Stimulated activated CD8-positive, alpha-beta memory T cell treated with anti-CD3 and anti-CD28 coated beads, Interleukin-7, amount 100 ng/mL, for 48 hours (primary cell): ENCODE measurements at places on chromosomes 4 and X.

DNA sequence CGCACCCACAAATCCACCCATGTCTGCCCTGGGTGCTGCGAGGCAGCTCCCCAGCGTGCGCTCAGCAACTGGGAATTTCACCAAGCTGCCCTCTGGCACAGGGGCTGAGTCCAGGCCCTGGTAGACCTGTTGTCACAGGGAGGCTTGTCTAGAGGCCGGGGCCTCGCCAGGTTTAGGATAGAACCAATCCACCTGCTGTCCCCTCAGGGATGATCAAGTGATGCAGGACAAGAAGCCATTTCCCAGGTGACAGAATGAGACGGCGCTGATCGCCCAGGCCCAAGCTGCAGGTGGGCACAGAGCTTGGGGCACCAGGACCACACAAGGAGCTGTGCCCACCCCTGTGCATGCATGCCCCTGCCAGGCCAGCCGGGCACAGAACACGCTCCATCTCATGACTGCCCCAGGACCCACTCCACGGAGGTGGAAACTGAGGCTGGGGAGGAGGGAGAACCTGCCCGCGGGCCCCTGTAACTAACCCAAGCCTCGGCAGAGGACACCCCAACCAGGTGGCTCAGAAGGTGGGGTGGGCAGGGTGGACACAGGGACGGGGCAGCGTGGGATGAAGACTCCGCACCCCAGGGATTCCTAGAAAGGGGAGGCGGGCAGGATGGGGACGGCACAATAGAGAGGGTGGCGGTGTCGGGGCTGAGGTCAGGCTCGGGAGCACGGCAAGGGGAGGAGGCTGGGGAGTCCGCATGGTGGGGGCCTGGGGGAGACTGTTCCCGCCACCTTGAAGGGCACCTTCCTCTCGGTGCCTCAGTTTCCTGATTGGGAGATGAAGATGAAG lies 78.0 kb downstream of the ZFYVE28 start:
- DNase-seq: no peak

DNA sequence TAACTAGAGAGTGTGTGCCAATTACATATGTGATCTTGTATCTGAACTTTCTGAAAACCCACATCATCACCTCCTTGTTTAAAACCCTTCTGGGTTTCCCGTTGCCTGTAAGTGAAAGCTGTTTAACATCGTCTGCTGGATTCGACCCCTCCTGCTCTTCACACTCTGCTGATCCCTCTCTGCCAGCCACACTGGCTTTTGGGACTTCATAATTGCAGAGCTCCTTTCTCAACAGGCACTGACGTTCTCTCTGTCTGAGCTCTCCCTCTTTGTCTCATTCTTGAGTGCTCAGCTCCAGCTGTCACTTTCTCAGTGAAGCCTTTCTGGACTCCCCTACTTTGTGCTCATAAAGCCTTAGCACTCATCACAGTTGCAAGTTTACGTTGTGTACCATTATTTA lies 153.9 kb downstream of the CEP135 start:
- no peak for DNase-seq

GRCh38 chr4:8221476-8221875 lies 22.4 kb downstream of the SH3TC1 start:
- no peak for DNase-seq

DNA sequence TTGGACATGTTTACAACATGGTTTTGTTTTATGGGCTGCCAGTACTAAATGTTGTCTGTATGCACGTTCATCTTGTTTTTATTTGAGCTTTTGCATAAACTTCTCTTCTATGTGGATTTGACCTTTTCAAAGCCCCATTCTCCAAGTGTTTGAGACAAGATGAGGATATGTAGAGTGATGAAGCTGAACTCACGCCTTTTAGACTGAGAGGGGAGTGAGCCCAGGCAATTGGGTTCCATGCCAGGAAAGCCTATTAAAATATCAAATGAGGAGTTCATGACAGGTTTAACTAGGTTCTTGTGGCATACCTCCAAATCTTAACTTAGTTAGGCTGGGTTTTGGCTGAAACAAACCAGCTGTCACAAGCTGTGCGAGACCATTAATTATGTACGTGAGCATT lies 170.4 kb upstream of the LDB2 start:
- DNase-seq: no peak

GRCh38 chr4:183723561-183724228 lies 64.6 kb downstream of the TRAPPC11 start:
- no peak for DNase-seq

DNA sequence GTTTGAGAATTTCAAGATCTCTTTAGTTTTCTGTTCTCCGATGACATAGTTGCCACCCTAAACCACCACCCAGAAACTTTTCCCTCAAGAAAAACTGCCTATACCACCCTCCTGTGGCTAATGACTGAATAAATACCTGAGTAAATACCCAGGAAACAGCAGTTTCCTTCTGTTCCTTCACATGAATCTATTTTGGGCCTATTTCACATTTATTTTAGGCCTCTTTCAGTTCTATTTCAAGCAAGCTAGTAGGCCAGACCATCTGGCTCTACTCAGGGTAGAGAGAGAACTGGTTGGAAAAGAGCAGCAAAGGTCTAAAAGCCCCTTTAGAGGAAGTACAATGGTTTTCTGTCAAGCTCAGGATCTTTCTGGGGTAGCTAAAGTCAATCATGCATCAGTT lies 23.4 kb downstream of the ARHGEF9 start:
- no peak for DNase-seq

DNA sequence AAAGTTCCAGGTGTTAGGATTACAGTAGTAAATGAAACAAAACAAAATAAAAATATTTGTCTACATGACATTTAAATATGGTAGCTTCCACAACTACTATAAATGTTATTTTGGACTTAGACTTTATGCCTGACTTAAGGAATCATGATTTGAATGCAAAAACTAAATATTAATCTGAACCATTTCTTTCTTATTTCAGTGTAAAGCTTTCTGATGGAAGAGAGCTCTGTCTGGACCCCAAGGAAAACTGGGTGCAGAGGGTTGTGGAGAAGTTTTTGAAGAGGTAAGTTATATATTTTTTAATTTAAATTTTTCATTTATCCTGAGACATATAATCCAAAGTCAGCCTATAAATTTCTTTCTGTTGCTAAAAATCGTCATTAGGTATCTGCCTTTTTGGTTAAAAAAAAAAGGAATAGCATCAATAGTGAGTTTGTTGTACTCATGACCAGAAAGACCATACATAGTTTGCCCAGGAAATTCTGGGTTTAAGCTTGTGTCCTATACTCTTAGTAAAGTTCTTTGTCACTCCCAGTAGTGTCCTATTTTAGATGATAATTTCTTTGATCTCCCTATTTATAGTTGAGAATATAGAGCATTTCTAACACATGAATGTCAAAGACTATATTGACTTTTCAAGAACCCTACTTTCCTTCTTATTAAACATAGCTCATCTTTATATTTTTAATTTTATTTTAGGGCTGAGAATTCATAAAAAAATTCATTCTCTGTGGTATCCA lies 1.6 kb downstream of the CXCL8 start:
- no peak for DNase-seq

DNA sequence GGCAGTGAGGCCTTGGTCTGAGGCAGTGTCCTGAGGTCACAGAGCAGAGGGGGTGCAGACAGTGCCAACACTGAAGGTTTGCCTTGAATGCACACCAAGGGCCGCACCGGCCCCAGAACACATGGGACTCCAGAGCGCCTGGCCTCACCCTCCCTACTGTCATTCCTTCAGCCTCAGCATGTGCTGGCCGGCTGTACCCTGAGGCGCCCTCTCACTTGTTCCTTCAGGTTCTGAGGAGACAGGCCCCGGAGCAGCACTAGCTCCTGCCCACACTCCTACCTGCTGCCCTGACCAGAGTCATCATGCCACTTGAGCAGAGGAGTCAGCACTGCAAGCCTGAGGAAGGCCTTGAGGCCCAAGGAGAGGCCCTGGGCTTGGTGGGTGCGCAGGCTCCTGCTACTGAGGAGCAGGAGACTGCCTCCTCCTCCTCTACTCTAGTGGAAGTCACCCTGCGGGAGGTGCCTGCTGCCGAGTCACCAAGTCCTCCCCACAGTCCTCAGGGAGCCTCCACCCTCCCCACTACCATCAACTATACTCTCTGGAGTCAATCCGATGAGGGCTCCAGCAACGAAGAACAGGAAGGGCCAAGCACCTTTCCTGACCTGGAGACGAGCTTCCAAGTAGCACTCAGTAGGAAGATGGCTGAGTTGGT lies 2.4 kb downstream of the MAGEA12 start:
- no peak for DNase-seq

DNA sequence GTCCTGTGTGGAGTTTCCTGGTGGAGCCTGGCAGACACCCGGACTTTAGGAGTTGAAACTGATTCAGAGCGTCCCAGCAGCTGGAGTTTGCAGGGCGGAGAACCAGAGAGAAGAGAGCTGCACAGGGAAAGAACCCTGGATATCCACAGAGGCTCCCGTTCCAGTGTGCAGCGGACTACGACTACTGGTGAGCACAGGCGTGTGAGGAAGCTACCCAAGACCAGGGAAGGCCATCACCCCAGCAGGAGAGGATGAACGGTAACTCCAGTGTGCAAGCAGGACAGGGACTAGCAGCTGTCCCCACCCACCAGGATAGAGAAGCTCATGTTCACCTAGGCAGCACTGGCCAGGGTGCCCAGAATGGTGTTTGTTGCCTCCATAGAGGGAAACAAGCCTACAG lies 2.3 kb downstream of the LAGE3 start:
- no peak for DNase-seq

DNA sequence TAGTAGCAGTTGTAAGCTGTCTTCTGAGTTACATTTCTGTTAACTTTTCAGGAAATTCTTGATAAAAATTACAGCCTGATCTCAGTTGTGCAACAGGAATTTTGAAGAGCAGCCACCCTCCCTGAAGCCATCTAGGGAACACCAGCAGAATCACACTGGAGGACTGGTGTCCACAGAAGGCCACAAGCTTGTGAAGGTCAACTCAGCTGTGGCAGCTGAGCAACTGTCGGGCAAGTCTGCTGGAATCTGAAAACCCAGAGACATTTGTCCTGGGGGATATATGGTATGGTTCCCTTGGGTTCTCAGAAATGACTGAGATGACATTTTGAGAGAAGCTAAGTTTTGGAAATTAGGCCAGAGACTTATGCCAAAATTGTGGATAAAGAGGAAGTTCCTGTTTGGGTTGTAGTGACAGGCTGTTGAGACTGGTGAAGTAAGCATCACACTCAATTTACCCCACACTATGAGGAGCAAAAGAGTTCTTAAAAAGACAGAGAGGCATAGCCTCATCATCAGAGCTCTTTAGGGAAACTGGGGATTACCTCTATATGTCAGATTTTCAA lies 78.1 kb upstream of the TNIP3 start:
- DNase-seq: no peak

DNA sequence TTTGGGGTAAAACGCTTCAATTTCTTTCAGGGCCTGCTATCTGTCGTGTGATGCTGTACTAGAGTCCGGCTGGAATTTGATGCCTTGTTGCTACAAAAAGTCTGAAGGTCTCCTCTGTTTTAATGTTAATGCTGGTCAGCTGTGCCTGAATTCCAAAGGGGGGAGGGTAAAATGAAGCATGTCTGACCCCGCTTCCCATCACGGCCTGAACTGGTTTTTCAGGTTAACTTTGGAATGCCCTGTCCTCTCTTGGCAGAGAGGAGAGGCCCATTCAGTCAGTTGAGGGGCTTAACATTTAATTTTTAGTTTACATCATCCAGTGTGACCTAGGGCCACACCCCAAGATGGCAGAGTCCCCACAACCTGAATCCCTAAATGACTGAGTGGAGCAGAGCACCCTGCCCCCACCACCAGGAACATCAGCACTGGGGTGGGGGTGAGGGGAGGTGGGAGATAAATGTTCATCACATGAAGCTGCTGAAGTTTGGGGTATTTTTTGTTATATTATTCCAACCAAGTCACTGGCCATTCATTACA lies 47.9 kb upstream of the GPR78 start:
- no peak for DNase-seq

DNA sequence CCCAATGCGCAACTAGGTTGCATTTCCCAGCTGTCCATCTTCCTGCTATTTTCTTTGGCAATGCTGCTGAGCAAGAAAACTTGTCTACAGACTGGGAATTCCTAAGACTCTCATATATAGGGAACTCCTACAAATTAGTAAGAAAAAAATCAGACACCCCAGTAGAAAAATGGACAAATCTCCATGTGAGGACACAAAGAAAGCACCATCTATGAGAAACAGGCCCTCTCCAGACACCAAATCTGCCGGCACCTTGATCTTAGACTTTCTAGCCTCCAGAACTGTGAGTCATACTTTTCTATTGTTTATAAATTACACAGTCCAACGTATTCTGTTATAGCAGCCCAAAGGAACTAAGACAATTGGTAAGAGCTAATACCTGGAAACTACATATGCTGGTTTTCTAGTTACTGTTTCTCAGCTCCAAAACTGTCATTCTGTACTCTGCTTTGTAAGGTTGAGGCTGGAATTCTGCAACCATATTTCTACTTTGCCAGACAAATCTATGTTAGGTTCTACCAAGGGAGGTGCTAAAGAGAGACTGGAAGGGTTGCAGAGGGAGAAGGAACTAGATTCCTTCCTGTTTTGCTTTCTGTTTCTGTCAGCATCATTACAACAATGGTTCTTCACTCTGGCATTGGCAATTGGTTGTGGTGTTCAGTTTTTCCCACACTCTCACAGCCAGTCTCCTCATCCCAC lies 35.7 kb upstream of the FAM241A start:
- DNase-seq: no peak

DNA sequence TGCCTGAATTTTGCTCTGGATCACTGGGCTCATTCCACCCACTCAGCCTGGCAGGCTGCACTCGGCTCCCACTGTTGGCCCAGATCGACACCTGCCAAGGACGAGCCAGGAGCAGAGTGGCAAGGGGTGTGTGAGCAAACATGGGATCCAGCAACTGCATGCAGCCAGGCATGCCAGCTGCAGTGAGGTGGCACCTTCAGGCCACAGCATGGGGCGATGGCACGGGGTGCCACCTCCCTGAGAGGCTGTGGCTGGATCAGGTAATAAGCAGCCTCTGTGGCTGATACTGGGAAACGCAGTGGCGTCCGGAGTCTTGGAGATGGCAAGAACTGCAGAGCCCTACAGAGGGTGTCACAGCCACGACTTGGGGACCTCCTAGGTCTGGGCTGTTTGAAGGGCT lies 244.5 kb upstream of the FSTL5 start:
- no peak for DNase-seq

GRCh38 chr4:88599714-88600113 lies 7.4 kb downstream of the HERC3 start:
- no peak for DNase-seq

DNA sequence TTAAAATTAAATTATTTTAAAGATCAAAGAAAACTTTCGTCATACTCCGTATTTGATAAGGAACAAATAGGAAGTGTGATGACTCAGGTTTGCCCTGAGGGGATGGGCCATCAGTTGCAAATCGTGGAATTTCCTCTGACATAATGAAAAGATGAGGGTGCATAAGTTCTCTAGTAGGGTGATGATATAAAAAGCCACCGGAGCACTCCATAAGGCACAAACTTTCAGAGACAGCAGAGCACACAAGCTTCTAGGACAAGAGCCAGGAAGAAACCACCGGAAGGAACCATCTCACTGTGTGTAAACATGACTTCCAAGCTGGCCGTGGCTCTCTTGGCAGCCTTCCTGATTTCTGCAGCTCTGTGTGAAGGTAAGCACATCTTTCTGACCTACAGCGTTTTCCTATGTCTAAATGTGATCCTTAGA lies at the start of gene CXCL8:
Gene CXCL8, plus strand, starts transcription at position 217 of the 426 bp plus-strand sequence. Its CDS starts 90 bp downstream, at position 307.
- no peak for DNase-seq
